HCEC 1CT (cell line): ENCODE measurements at places on chromosomes 12 and 14.

DNA sequence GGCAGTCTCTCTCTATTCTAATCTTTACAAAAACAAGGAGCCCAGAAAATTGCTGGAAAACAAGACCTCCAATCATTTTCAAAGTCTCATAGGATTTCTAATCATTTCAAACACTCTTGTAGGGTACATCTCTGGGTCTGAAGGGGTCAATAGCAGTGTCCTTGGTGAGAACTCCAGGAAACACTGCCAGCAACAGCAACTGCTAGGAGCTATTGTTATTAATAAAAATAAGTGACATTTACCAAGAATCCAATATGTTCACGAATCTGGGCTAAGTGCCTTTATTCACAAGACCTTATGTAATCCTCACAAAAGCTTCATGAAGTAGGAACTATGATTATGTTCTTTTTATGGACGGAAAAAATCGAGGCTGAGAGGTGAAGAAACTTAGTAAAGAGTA, 72.8 kb downstream of the TTC7B start:
- DNase-seq: no peak

GRCh38 chr12:88062474-88062873, 33.3 kb upstream of the C12orf50 start:
- no peak for DNase-seq

DNA sequence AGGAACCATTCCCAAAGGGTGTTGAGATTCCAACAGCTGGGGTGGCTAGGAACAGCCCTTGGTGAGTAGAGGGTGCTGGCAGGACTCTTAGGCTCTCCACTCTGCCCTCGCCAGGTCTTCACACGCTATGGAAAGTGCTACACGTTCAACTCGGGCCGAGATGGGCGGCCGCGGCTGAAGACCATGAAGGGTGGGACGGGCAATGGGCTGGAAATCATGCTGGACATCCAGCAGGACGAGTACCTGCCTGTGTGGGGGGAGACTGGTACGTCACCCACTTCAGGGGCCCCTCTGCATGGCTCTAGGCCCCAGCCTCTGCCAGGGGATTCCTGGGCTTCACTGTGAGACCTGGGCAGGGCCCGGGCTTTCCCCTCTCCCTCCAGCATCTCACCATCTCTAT, 8.0 kb upstream of the SMARCD1 start:
- no peak for DNase-seq

DNA sequence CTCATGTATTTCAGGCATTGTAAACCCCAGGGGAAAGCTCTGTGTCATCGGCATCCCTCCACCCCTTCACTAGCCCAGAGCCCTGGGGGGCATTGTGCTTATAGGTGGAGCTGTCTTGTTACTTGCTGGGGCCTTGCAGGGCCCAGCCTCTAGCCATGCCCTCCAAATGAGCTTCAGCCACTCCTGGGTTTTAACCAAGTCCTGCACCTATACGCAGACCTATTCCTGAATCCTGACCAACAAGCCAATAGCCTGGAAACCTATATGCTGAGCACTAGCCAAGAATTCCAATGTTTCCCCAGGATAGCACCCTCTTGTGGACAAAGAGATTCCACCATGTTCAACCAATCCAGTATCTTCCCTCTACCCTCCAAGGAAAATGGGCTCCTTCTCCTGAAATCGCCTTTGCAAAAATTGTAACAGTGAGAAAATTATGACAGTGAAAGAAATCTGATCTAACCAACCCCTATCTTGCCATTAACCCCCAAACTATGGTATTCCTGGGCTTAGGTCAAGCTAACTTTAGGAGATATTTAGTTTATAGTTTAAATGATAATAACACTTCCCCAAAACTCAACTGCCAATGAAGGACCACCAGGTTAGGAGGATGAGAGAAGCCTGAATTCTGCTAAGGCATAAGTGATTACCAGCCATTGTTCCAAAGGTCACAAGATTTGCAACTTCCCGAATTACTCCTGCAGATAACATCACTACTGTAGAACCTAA, 55.5 kb downstream of the TTC7B start:
- DNase-seq: peak; percentile 55

DNA sequence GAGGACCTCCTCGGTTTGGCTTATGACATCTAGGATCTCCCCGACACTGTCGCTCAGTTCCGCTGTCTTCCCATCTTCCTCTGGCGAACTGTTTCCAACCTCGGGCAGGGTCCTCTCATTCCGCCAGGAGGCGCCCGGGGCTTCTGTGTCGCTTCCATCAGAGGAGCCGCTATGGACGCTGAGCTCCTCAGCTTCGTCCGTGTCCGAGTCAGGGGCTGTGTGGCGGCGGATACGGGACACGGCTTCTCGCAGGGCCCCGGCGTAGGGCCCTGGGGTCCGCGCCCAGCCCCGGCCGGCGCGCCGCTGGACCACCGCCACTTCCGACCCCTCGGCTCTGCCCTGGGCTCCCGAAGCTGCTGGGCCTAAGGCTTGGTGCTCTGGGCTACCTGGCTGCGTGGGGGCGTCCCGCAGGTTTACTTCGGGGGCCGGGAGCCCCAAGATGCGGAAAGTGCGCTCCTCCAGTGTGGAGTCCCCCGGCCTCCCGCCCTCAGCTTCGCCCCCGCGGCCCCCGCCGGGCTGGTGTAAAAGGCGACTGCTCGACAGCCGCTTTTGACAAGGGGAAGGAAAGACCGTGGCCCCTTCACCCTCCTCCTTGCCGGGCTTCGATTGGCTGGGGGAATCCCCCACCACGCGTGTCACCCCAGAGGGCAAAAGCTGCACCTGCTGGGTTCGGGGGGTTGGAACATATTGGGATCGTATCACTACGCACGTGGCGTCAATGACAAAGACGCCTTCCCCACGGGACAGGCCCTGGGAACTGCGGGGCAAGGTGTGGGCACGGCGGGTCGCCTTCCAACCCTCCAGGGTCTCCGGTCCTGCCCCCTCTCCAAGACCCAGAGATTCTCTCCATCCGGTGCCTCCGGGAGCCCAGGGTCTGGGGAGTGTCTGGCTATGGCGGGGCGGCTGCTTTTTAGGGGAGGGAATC, 2.1 kb downstream of the DDN start:
- peak; percentile 75 for DNase-seq

- DNase-seq: no peak
These were observed 10.2 kb upstream of the BHLHE41 start for GRCh38 chr12:26135010-26135420.

- no peak for DNase-seq
These were observed 195.3 kb upstream of the BCL2L14 start for GRCh38 chr12:11875414-11875935.

DNA sequence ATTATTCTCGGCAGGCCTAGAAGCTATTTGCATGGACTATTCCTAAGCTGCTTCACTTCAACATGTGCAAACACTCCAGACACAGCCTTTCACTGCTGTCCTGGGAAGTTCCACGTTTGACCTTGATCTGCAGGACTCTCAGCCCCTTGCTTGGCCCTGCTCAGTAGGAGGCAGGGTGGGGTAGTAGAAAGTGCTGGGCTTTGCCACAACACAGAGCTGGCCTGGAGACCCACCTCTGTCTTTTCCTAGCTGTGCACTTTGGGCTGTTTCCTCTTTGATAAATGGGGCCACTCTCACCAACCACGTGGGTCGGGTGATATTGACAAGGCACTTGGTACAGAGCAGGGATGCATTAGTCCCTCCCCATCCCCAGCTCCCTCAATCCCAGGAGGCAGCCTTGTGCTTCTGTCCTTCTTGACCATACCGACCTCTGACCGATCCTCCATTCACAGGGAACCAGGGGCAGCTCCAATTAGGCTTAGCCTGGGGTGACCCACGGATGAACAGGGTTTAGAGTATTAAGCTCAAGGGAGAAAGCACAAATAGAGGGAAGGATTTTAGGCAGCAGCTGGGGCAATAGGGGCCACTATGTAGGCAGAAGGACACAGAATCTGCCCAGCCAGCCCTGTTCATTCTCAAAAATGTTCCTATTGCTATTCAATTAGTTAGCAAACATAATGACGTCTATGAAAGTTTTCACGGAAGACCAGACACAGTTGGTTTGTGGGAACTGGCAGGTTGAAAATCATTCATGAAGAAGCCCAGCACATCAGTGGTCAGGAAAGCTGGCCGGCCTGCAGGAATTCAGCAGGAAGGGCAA, 63.3 kb downstream of the SYNE3 start:
- DNase-seq: no peak

DNA sequence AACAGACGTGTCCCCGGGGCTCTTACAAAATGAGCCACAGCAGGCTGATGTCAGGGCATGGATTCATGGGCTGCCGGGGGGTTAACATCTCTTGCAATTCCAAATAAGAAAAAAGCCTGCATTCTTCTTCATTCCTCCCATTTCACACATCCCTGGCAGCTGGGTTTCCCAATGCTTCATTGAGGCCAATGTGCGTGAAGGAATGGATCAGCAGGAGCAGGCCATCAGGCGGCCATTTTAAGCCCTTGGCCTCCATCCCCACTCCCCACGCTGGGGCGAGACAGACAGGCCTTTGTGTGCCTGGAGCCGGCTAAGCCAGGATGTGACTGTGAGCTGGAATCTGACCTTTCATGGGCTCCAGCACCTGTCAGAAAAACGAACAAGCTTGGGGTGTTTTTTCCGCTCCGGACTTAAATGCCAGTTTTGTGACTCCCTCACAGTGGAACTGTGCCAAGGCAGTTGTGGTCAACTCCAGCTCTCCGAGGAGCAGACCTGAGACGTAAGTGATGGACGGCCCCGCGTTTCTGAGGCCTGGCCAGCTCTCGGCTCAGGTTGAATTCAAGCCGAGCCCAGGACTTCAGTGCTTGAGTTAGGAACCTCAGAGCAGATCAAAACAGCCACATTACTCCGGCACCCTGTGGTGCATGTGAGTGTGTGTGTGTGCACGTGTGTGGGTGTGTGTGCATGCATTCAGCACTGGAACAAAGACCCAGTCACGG, 133.1 kb downstream of the TMEM30B start:
- peak; percentile 90 for DNase-seq

- DNase-seq: no peak
These were observed 506 bp upstream of the TBX5 start for GRCh38 chr12:114406316-114406983.

- DNase-seq: no peak
These were observed 116.3 kb downstream of the CFAP54 start for GRCh38 chr12:96605684-96606083.

- no peak for DNase-seq
These were observed 112.3 kb downstream of the PLXNC1 start for GRCh38 chr12:94260717-94261116.

DNA sequence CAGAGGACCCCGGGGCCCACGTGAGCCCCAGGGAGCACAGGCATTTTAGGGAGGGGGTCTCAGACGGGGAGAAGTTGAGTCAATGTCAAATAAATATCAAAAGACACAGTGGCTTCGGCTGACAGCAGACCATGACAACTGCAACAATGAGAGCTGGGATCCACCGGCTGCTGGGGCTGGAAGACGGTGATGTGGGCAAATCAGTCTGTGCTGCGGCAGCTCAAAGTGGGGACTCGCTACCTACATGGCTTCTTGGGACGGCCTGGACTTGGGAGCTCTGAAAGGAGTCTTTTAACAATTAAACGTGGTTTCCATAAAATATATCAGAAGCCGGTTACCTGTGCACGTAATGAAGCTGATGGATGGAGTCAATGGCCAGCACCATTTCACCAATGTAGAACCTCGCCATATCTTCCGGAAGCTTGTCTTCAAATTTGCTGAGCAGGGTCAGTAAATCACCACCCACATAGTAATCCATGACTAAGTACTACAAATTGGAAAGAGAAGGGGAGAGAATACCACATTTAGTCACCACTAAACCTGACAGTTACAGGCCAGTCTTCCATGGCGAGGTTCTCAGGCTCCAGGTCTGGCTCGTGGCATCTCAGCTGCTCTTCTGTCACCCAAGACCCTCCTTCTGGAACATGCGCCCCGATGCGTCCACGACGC, 58.0 kb downstream of the CDC42BPB start:
- DNase-seq: no peak

DNA sequence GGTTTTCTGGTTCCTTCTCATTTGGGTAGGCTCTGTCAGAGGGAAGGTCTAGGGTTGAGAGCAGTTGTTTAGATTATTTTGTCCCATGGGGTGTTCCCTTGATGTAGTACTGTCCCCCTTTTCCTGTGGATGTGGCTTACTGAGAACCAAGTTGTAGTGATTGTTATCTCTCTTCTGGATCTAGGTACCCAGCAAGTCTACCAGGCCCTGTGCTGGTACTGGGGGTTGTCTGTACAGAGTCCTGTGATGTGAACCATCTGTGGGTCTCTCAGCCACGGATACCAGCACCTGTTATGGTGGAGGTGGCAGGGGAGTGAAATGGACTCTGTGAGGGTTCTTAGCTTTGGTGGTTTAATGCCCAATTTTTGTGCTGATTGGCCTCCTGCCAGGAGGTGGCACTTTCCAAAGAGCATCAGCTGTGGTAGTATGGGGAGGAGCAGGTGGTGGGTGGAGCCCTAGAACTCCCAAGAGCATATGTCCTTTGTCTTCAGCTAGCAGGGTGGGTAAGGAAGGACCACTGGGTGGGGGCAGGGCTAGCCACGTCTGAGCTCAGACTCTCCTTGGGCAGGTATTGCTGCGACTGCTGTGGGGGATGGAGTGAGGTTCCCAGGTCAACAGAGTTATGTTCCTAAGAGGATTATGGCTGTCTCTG, 179.3 kb upstream of the BTG1 start:
- no peak for DNase-seq

- DNase-seq: no peak
These were observed 81.2 kb downstream of the PRKD1 start for GRCh38 chr14:29846339-29847055.

DNA sequence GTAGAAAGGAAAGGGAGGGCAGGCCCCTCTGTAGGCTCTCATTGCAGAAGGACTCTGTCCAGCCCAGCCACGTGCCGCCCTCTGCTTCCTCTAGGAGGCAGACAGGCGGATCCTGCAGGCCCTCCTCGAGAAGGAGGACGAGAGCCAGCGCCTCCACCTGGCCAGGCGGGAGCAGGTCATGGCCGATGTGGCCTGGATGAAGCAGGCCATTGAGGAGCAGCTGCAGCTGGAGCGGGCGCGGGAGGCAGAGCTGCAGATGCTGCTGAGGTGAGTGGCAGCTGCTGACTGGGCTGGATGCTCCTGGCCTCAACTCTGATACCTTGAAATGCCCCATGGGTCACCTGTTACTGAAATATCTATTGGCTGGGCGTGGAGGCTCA, 10.9 kb downstream of the TCHP start:
- peak; percentile 58 for DNase-seq

- DNase-seq: no peak
These were observed 134.1 kb downstream of the NCOR2 start for GRCh38 chr12:124433147-124433874.

DNA sequence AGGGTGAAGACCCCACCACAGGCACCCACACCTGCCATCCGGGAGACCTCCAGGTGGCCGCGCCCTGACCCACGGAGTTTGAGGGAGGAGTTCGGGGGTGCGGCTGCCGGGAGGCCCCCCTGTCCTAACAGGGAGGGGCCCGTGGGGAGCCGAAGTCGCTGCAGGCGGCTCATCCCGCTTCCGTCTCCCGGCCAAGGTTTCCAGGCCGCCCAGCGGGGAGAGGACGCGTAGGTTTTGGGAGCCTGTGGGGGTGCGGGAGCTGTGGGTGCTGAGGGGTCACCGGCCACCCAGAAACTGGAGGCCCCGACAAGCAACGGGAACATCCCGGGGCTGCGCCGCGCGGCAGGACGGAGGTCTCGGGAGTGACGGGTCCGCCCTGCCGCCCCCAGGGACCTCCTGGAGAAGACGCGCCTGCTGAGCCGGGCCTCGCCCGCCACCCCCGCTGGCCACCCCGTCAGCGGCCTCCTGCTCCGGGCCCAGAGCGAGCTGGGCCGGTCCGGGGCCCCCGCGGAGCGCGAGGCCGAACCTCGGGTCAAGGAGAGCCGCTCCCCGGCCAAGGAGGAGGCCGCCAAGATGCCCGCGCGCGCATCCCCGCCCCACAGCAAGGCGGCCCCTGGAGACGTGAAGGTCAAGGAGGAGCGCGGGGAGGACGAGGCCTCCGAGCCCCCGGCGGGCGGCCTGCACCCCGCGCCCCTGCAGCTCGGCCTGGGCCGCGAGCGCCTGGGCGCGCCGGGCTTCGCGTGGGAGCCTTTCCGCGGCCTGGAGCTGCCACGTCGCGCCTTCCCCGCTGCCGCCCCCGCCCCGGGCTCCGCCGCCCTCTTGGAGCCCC, 27.6 kb downstream of the LRCOL1 start:
- DNase-seq: no peak
